ENCODE measurements at places on chromosomes 5 and 9.

DNA sequence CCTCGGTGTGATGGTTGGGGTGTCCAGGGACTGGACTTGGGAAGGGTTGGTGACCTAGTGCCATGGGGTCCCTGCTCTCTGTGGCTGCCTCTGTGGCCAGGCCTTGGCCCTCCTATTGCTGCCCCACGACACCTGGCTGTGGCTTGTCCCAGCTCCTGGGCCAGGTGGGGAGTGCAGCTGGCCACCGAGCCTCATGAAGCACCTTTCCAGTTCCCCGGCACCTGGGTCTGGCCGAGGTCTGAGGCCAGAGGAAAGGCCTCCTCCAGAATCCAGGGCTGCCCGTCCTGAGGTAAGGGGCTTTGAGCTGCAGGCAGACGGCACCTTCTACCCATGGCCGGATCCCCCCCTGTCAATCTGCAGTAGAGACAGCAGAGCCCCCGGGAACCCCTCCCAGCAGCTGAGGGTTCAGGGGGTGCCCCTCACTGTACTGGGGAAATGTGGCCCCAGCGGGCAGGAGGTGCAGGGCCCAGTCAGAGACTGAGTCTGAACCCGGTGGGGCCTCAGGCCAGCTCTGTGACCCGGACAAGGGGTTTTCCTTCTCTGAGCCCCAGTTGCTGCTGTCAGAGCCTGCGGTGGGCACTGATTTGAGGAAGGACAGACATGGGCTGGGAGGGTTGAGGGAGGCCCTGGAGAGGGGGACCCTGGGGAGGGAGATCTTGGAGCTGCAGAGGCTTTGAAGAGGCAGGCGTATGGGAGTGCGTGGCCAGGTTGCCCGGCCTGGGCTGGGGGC is 54.5 kb downstream of the RXRA start:
- DNase-seq: no peak

GRCh38 chr5:139392678-139393496 is 2.0 kb downstream of the PROB1 start:
- peak; percentile 89 for DNase-seq

- no peak for DNase-seq
Observed at GRCh38 chr5:96483878-96484277, 50.8 kb upstream of the PCSK1 start.

GRCh38 chr5:1840071-1840547 is 38.9 kb downstream of the NDUFS6 start:
- DNase-seq: peak; percentile 12

GRCh38 chr9:36320466-36320865 is 62.2 kb upstream of the GNE start:
- no peak for DNase-seq

- no peak for DNase-seq
Observed at GRCh38 chr5:126525630-126526245, 69.3 kb downstream of the ALDH7A1 start.

- DNase-seq: no peak
Observed at GRCh38 chr5:144742361-144742760, 571.7 kb downstream of the KCTD16 start.

DNA sequence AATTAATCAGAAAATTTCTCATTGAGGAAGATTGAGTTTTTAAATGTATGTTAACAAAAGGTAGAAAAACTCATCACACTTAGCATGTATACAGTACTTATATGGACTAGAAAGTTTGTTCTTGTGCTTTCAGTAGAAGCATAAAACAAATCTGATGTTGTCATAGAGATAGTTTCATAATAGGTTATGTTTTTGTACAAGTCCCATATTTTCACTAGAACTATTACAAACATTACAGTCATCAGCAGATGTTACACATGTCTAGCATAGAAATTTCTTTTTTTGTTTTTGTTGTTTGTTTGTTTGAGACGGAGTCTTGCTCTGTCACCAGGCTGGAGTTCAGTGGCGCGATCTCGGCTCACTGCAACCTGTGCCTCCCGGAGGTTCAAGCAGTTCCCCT is 131.4 kb downstream of the COMMD10 start:
- no peak for DNase-seq

- no peak for DNase-seq
Observed at GRCh38 chr9:82588301-82589180, 474.4 kb downstream of the RASEF start.

DNA sequence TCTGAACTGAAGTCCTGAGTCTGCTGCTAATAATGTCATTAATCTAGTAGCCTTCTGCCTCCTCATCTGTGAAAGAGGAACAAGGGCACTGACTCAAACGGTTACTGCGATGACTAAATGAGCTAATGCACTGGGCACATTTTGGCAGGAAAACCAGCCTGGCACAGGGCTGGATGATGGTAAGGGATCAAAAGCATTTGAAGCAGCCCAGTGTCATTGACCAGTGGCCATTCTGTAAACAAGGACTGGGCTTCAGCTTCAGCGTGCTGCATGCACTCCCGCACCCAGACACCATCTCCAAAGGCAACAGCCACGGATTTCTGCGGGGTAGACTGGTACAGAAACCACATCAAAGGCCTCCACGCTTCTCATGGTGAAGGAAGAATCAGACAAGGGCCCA is 8.0 kb downstream of the GCNT4 start:
- no peak for DNase-seq

- no peak for DNase-seq
Observed at GRCh38 chr9:100191264-100191663, 92.2 kb downstream of the INVS start.

GRCh38 chr9:113528088-113528487 is 64.6 kb downstream of the RGS3 start:
- DNase-seq: no peak

DNA sequence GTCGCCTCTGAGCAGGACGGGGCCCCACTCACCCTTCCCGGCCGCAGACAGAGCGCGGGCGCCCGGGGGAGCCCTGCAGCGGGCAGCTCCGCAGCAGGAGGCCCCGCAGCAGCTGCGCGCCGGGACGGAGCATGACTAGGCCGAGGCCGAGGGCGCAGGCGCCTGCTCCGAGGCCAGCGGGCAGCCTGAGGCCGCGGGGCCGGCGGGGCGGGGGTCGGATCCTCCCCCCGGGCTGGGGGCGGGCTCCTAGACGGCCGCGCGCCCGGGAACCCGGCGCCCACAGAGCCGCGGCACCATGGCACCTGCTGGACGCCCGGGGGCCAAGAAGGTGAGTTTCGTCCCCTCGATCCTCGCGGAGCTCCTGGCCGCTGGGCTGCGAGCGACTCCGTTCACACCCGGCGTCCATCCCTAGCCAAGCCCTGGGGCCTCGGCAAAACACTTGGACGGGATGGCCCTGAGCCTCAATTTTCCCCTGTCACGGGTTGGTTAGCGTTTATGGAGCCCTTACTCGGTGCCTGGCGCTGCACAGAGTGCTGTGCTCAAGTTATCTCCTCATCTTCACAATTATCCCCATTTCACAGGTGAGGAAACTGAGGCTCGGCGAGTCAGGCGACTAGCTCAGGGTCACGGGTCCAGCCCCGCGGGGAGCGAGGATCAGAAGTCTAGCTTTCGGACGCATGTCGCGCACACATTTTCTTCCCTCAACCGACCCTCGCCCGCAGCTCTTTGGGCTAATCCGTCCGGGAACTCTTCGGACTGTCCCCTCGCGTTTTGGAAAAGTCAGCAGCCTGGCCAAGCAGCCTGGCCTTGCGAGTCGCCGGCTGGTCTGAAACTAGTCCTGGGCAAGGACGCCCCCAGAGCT is at the start of the genes BHMT2 and DMGDH:
TSS of gene BHMT2 (plus strand) at position 280 of the 862 bp plus-strand sequence. CDS start at position 296, 16 bp downstream.
TSS of gene DMGDH (minus strand) at position 187 of the 862 bp plus-strand sequence. CDS start at position 133, 54 bp downstream.
- no peak for DNase-seq

DNA sequence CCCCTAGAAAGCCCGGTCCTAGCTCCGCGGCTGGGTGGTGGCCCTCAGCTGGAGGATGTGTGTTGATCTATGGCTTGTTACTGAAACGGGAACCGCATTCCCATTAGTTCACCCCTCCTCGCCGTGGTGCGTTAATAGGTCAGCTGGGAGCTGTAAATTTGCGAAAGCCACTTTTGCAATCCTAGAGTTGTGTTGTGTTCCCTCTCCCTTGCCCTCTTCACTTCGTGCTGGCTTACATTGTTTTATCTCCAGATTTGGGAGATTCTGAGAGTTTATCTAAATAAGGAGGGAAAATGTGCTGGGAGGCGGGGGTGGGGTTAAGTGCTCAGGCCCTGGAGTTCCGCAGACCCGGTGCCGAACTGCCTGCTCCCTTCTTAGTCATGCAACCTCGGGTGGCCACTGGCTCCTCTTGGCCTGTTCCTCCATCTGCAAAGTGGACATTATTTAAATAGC is 62.8 kb downstream of the HMCN2 start:
- DNase-seq: no peak

DNA sequence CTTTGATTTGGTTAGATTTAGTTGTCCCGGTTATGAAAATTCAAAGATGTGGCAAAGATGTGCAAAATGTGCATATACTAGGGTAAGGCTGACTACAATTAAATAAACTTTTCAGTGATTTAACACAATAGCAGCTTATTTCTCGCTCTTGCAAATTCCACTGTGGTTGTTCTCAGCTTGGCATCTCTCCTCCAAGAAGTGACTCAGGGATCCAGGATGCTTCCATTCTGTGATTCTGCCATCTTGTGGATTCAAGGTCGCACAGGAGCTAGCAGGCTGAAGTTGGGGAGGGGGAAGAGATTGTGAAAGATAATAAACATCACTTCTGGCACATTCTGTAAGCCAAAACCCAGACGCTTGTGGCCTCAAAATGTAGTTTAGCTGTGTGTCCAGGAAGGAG is 60.1 kb upstream of the TGFBR1 start:
- DNase-seq: no peak

- peak; percentile 49 for DNase-seq
Observed at GRCh38 chr5:125700380-125700861, 722.8 kb upstream of the GRAMD2B start.

DNA sequence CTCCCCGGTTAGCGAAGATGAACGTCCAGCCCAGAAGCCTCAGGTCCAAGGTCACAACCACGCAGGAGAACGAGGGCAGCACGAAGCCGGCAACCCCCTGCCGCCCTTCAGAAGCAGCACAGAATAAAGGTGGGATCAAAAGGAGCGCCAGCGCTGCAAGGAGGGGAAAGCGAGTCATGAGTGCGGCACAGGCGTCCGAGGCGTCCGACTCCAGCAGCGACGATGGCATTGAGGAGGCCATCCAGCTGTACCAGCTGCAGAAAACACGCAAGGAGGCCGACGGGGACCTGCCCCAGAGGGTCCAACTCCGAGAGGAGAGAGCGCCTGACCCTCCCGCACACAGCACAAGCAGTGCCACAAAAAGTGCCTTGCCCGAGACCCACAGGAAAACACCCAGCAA is 5.8 kb downstream of the PPP1R26 start:
- no peak for DNase-seq

- DNase-seq: no peak
Observed at GRCh38 chr9:6428940-6429889, 16.2 kb downstream of the UHRF2 start.

GRCh38 chr5:171776770-171777759 is 8.6 kb upstream of the SMIM23 start:
- no peak for DNase-seq

GRCh38 chr9:16671591-16672137 is 198.8 kb downstream of the BNC2 start:
- no peak for DNase-seq

DNA sequence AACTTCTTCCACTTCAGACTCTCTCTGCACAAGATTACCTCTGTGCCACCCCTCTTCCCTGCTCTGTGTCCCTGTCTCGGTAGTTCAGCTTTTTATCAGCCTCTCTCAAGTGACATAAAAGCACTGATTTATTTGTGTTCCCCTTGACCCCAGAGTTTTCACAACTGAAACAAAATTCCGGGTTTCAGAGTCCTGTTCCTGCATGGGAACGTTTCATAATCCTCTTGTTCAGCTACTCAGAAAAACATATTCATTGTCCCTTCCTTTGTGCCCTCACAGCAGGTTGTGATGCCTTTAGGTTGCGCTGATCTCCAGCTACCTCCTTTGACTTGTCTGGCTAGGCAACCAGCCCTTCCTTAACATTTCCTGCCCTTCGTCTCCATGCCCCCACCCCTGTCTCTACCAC is 13.7 kb upstream of the ITGA1 start:
- DNase-seq: no peak

- DNase-seq: no peak
Observed at GRCh38 chr9:107173422-107174180, 109.5 kb upstream of the RAD23B start.

DNA sequence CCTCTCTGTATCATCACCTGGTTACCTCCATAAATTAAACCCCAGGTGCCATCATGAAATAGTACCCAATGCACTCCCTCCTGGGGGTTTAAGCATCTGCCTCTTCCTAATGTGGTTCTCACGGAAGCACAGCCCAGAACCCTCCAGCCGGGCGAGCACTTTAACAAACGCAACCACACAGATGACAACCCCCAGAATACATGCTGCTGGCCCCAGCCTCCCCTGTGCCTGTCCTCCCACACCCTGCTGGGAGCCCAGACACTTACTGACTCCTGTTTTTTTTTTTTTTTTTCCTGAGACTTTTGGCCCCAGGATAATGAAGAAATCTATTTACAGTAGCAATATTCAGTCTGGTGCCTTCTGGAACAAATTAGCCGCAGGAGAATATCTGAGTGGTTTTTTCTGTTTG is 50.0 kb upstream of the COL5A1 start:
- DNase-seq: no peak

Measured in glutamatergic neuron (in vitro differentiated cells).